ENCODE measurements at places on chromosomes 4 and X. TPM values are rescaled to one million over a fixed set of nuclear protein-coding genes. Genes with fewer than 3 reads are reported as not detected.
A peak's percentile ranks its signal among the peaks of the same experiment; 100 is the strongest.

The BGN gene
- 11.3 TPM for total RNA-seq

The ABLIM2 gene
- total RNA-seq: under 0.01 TPM

The MAPK10 gene
- 6.5 TPM for total RNA-seq

DNA sequence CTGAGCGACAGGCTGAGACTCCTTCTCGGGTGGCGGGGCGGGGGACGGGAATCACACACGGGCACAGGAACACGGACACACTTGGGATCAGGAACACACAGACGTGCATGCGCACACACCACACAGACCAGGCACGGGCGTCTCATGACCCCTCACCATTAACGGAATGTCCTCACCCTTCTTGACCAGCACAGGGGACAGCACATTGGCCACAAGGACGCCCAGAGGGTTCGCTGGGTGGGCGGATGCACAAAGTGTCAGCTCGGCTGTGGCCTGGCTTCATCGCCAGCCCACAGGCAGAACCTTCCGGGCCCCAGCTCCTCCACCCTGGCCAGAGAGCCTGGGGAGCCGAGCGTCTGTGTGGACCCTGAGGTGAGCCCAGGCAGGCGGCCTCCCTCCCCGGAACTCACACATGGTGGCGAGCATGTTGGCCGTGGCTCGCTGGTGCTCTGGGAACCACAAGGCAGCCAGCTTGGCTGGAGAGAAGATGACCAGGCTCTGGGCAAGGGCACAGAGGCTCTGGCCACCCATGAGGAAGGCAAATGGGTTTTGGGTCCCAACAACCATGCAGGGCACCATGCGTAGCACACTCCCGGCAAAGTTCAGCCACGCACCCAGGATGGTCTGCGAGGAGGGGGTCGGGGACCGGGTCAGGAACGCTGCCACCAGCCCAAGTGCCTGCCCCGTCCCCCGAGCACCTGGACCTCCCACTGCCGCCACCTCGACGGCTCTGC, 3.1 kb downstream of the SLC49A3 start:
- DNase-seq: no peak

The ADH1C gene
- not detected for total RNA-seq

GRCh38 chr4:2482693-2483092, 13.8 kb downstream of the RNF4 start:
- DNase-seq: peak; percentile 35

DNA sequence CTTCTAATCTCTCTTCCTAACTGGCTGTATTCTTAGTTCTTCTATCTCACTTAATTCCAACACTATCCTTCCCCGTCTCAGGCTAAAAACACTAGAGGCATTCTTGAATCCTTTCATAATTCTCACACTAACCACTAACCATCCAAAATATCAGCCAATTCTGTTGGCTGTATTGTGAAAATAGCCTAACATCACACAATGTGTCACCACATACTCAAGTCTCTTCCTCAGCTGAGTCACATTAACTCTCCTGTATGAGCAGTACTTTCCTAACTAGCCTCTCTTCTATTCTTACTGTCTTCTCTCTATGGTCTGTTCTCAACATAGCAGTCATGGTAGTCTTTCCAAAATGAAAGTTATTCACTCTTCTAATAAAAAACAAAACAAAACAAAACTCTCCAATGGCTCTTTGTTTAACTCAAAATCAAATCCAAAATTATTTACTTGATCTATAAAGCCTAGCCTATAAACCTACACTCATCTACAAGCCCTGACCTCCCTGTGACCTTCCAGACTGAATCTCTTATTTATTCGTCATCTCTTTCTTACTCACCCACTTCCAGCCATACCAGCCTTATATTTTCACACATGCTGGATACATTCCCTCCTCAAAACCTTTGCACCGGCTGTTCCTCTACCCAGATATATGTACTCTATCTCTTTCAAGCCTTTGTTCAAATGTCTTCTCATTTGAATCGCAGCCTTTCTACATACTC, 445.9 kb downstream of the TLL1 start:
- DNase-seq: peak; percentile 0

DNA sequence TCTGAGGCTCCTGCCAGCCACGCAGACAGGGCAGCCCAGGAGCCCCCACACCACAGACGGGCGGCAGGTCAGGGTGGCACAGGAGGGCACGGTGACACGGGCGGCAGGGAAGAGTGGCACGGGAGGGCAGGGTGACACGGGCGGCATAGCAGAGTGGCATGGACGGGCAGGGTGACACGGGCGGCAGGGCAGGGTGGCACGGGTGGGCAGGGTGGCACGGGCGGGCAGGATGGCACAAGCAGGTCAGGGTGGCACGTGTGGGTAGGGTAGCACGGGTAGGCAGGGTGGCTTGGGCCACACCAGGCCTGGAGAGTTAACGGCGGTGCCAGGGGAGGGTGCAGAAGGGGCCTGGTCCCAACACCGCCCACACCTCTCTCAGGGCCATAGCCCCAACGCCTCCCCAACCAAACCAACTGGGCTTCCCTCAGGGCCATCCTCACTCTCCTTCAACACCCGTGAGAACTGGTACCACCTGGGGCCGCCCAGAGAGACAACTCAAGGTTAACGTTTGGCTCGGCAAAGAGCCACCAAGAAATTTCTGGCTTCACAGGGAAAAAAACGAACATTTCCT, 3.4 kb downstream of the CTBP1 start:
- no peak for DNase-seq
